Activated CD4-positive, alpha-beta T cell treated with anti-CD3 and anti-CD28 coated beads for 36 hours (primary cell): ENCODE measurements at places on chromosomes 7 and 10. TPM values are rescaled to one million over a fixed set of nuclear protein-coding genes. Genes with fewer than 3 reads are reported as not detected.

The PNLIP gene
- total RNA-seq = not detected

The CRHR2 gene
- total RNA-seq = not detected

The CLDN4 gene
- total RNA-seq = 0.12 TPM

The HOXA6 gene
- total RNA-seq = not detected

The PTPRN2 gene
- total RNA-seq = 0.46 TPM

The BICC1 gene
- total RNA-seq = not detected

The CALN1 gene
- 0.12 TPM for total RNA-seq

The HNRNPH3 gene
- 157 TPM for total RNA-seq

The OR9A2 gene
- total RNA-seq = not detected

The ANKRD22 gene
- 0.37 TPM for total RNA-seq

The HABP2 gene
- total RNA-seq = not detected

The SFMBT2 gene
- 18.0 TPM for total RNA-seq

The ZPBP gene
- total RNA-seq = not detected

The DPP6 gene
- not detected for total RNA-seq

The BTRC gene
- 18.7 TPM for total RNA-seq

The TMEM130 gene
- 0.23 TPM for total RNA-seq

The LRRC17 gene
- total RNA-seq = 0.25 TPM

The VAX1 gene
- total RNA-seq = not detected

The FRMD4A gene
- total RNA-seq = 1.3 TPM

The FKBP14 gene
- 7.2 TPM for total RNA-seq

The THSD7A gene
- total RNA-seq = not detected

The FZD8 gene
- total RNA-seq = 0.16 TPM

The TWIST1 gene
- total RNA-seq = 1.2 TPM
